ENCODE measurements at places on chromosomes 13 and 19.

DNA sequence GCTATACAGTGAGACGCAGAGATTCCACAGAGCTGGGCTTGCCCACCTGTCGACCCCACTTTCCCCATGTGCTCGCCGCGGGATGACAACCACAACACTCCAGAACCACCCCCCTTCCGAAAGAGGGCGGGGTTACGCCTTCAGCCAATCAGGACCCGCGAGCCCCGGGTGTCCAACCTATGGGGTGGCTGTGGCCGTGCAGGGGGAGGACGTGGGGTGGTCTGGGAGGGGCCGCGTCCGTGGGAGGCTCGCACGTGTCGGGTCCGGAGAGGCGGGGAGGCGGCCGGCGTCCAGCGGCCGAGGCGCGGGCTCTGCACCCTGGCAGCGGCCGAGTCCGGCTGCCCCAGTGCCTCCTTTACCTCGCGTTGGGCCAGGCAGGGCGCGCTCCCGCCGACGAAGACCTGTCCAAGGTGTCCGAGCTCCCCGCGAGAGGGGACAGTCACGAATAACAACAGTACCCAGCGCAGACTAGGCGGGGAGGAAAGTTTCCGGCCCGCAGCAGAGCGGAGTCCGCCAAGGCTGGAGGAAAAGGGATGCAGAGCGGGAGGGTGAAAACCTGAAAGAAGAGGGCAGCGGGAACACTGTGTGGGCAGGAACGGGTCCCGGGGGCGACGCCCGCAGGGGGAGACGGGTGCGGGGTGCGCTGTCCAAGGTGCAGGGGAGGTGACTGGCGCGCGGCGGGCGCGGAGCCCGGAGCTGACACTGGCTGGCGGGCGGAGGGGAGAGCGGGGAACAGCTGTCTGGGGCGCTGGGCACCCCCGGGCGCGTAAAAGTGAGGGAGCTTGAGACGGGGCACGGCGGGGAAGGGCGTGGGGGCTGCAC is 911 bp downstream of the ENOX1 start:
- DNase-seq: no peak

DNA sequence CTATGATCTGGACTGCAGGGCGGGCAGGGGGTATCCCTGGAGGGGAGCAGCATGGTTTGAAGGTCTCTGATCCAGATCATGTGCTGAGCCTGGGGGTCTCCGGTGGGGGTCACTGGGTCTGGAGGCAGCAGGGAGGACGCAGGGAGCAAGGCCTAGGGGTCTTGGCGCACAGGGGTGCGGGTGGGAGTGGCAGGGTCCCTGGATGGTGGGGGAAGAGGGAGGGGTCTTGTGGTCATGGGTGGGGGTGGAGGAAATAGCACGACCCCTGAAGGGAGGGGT is 1.9 kb downstream of the BTBD2 start:
- no peak for DNase-seq

GRCh38 chr19:33467851-33468250 is 53.7 kb downstream of the PEPD start:
- DNase-seq: no peak

DNA sequence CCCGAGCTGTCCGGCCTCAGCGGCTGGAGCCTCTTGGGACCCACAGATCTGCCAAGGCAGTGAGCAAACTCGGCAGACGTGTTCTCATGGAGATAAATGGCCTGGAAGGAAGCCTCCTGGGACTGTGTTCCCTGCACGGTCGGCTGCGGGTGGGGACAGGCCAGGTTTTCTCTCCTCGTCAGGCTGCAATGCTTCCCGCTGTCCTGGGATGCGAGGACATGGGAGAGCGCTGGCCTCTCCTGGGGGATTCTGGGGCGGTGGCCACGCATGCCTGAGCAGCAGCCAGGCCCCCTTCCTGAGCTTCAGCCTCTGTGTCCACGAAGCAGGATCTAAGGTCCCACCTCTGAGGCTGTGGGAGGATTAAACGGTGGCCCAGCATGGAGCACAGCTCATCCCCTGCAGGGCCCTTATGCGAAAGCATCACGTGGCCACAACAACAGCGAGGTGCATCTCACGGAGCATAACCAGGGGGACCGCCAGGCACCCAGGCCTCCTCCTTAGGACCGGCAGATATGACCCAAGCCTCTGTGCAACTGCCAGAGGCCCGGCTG is 21.2 kb upstream of the C13orf46 start:
- DNase-seq: no peak

DNA sequence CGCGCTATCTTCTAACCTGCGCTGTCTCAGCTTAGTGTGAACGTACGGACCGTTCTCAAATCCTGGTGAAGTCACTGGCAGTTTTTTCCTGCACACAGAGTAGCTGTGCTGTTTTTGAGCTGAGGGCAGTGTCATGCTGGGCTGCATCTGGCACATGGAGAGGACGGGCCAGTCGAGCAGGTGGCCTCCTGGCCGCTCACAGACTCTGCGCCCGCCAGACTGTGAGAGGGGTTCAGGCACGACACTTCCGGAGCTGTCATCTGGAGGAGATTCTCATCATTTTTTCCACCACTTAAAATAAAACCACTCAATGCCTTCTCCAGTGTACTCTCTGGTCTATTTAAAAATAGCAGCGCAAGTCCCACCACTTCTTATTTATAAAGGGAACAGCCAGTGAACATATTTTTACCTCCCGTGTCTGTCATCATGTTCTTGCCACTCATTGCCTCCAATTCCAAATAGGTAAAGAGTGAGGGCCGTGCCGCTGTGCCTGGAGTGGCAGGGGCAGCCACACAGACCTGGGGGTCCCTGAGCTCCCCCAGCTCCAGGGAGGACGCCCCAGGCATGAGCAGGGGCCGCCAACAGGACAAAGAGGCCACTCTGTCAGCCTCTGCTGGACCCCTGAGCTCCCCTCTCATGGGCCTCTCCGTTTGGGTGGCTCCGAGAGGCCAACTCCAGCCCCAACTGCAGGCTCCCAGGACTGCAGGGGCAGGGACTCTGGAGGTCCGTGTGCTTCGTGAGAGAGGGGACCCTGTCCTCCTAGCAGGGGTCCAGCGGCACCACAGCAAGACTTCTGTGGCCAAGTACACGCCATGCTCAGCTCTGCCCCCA is 36.9 kb upstream of the GRTP1 start:
- DNase-seq: no peak

- no peak for DNase-seq
Observed at GRCh38 chr19:33641261-33641660, 19.5 kb downstream of the CHST8 start.

DNA sequence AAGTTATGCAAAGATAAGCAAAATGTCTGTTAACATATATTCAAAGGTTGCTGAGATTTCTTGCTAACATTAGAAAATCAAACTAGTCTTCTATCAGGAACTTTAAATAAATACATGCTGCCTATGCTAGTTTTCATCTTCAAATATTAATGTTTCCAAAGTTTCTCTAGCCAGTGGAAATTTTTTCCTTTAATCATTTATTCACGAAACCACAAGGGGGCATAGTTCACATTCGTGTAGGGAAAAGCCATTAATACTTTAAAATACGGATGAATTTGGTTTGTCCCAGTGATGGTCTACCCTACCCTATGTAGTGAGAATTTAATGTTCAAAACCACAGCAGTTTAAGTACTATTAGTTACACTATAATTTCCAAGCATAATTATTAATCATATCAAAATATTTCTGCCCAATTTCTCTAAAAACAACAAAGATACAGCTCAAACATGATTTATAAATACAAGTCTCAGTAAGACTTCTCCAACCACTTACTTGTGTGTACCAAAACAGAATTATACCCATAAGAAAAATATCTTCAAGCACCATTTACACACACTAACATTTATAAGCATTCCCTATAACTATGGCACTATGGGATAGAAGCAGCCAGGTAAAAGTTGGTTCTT is 16.2 kb downstream of the NUFIP1 start:
- no peak for DNase-seq

GRCh38 chr19:42081584-42082203 is 5.7 kb downstream of the ZNF574 start:
- DNase-seq: no peak

GRCh38 chr13:80841414-80841813 is 500.5 kb upstream of the SPRY2 start:
- no peak for DNase-seq

DNA sequence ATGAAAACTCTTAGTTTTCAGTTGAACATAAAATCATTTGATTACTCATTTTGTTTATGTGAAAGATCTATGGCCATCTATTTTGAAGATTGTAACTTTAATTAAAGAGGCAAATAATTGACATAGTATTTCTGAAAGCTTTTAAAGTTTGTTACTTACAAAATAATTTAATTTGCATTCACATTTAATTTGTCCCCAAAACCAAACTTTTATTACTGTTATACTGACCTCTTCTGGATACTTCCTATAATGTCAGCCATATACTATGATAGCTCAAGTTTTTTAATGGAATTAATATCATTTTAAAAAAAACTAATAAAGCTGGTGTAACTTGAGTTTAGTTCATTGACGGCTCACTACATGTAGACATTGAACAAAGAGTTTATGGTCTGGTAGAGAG is 4.9 kb upstream of the SGCG start:
- DNase-seq: no peak

DNA sequence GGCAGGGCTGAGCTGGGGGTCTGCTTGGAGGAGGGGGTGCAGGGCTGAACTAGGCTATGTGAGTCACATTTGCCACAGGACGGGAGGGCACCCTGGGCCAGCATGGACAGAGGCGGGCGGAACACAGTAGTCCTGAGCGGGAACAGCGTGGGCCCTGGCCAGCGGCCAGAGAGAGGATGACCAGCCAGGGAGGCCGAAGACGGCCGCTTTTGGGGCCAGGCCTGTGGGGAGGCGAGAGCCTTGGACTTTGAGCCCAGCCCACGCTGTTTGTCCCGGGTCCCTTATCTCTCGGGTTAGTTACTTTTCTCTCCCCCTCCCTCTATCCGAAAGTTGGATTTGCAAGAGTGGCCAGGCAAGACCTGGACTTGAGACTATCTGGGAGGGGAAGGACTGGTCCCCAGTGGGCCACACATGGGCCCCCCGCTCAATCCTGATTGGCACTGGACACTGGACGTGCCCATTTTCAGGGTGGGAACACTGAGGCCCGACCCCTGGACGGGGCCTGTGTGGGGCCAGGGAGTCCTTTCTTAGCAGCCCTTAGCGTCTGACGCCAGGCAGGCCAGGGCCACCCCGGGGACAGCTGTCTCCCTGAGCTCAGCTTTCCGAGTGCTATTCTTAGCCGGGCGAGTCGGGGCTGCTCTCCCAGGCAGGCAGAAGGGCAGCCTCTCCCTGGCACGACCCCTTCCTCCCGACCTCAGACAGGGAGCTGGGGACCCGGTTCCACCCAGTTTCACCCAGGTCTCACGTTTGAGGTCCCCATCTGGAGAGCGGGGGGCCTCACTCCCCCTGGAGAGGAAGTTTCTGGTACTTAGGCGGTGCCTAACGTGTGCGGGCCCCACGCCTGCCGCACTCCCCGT is 833 bp downstream of the GAMT start:
- DNase-seq: no peak

- no peak for DNase-seq
Observed at GRCh38 chr13:62250501-62251201, 835.0 kb upstream of the PCDH20 start.

GRCh38 chr13:40452038-40452666 is 214.3 kb downstream of the FOXO1 start:
- DNase-seq: no peak

- no peak for DNase-seq
Observed at GRCh38 chr13:59384154-59384553, 779.6 kb downstream of the DIAPH3 start.

DNA sequence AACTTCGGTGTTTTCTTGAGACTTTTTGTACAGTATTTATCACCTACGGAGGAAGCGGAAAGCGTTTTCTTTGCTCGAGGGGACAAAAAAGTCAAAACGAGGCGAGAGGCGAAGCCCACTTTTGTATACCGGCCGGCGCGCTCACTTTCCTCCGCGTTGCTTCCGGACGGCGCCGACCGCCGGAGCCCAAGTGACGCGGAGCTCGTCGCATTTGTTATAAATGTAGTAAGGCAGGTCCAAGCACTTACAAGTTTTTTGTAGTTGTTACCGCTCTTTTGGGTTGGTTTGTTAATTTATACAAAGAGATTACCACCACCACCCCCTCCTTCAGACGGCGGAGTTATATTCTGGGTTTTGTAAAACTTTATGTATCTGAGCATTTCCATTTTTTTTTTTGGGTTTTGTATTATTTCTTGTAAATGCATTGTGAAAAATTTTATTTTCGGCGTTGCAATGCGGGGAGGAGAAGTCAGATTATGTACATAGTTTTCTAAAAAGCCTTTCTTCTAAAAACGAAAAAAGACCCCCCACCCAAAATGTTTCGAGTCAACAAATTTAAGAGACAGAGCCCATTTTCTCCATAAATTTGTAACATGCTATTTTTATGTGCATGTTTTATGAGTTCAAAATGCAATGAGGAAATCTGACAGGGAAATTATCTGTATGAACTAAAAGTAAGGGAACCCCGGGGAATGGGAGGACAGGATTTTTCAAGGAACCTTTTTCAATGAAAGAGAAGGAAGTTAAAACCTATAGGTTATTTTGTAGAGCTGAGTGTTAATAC is 2.3 kb downstream of the SOX1 start:
- no peak for DNase-seq

DNA sequence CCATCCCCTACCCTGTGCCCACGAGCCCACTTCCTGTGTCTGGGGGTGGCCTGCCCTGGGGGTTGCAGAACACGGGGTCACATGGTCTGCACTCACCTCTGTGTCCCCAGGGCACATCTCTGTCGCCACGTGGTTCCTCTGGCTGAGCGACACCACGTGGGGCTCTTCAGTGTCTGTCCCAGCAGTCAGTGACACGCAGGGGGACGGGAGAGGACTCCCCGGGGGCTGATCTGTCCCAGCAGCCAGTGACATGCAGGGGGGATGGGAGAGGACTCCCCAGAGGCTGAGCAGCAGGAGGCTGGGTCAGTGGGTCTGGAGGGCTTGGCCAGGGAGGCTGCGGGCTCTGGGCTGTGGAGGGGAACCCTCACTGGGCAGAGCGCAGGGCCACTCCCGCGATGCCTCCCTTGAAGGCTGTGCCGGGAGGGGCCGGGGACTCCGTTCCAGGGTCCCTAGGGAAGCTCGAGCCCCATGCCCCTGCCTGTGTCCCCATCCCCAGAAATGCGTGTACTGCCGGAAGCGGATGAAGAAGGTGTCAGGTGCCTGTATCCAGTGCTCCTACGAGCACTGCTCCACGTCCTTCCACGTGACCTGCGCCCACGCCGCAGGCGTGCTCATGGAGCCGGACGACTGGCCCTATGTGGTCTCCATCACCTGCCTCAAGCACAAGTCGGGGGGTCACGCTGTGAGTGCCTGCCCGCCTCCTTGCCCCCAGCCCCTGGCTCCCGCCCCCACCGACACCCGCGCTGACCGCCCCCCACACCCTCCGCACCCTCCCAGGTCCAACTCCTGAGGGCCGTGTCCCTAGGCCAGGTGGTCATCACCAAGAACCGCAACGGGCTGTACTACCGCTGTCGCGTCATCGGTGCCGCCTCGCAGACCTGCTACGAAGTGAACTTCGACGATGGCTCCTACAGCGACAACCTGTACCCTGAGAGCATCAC is 174.8 kb downstream of the KDM4B start:
- DNase-seq: no peak

Measured in GM12878 (cell line).